ENCODE measurements at places on chromosomes 5 and 9.

- no peak for DNase-seq
These were observed 35.6 kb downstream of the PTCD2 start for GRCh38 chr5:72355706-72356299.

DNA sequence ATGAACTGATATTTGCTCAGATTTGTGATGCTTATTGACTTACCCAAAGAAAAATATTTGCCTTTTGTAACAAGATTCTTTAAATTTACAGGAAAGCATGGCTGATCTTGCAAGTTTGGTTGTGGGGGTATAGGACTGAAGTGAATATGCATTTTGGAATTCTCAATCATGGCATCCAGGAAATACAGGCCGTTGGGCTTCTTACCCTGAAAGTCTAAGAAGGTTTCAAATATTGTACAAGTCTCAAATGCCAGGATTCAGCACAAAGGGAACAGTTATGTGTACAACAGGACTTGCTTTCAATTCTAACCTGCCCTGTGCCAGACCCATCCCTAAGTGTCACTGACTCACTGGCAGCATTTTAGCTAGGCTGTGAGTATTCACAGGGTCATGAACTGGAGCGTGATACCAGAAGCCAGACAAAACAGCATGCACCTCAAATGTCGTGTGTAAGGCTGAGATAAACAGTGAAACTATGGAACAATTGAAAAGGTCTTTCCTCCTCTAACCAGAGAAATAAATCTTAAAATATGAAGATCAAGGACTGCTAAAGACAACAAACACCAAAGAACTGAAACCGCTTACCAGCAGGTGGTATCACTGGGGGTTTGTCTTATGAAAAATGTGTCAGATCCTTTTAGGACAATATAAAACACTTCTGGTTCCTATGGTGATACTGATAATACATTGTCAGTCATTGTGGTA is 168.6 kb upstream of the RGMB start:
- DNase-seq, result no peak

DNA sequence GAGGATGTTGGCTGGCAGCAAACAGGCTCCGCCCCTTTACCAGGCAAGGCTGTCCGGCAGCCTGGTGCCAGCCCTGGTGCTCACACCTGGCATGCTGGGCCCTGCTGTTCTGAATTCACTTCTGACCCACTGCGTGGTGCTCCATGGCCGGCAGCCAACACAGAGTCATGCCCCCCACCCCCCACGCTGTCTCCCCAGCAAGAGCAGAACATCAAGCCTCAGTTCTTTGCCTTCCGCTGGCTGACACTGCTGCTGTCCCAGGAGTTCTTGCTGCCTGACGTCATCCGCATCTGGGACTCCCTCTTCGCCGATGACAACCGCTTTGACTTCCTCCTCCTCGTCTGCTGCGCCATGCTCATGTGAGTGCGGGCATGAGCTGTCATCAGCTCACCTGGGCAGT is 12.6 kb upstream of the ENDOG start:
- DNase-seq, result no peak

- no peak for DNase-seq
These were observed 6.4 kb downstream of the TLE4 start for GRCh38 chr9:79577969-79578723.

GRCh38 chr5:137619191-137619870 is 116.6 kb downstream of the KLHL3 start:
- no peak for DNase-seq

GRCh38 chr5:80151890-80152289 is 104.0 kb downstream of the SERINC5 start:
- no peak for DNase-seq

All from CD4-positive, alpha-beta T cell treated with Interleukin-21 for 1 hour (primary cell).